ENCODE measurements at places on chromosomes 5 and 9.

- DNase-seq, result no peak
These were observed 492.7 kb upstream of the CLINT1 start for GRCh38 chr5:158351485-158352125.

- DNase-seq, result no peak
These were observed 7.3 kb downstream of the PTGES2 start for GRCh38 chr9:128120061-128120740.

DNA sequence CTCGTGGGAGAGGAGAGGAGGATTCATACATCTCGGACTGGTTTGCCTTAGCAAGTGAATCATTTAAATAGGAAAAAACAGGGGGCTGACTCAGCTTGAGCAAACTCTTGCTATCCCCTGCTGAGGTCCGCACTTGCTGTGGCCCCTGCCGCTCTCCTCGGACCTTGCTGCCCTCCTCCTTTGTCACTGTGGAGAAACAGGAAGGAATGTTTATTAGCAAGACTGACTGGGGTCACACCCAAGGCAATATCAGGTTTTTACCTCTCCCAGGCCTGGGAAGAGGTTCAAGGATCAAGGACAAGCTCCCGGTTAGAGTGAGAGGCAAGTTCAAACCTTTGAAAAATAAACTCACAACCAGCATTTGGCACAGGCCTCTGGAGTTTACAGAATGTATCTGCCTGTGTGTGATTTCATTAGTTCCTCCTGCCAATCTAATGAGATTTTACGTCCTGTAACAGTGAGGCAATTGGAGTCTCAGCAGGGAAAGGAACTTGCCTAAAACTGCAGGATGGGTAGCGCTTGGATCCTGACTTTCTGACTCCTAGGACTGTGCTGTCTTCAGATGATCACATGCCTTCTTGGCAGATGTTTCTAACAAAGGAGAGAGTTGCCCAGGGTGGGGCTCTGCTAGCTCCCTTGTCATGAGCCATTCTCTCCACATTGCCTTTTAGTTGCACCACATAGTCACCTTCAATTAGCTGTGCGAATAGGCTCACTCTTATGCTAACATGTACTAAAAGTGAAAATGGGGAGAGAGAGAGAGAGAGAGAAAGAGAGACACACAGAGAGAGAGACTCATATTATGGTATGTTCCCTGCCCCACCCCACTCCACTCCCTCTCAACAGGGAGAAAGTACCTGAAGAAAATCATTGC is 108.6 kb upstream of the CDKN2B start:
- no peak for DNase-seq

DNA sequence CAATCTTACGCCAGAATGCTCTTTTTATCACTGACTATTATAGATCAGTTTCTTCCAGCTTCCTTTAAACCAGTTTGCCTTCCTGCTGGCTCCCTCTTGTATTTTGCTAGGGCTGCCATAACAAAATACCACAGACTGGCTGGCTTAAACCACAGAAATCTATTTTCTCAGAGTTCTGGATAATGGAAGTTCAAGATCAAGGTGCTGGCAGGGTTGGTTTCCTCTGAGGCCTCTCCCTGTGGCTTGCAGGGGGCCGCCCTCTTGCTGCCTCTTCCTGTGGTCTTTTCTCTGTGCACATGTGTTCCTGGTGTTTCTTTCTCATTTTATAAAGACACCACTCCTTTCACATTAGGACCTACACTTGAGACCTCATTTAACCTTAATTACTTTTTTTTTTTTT is 6.8 kb upstream of the FXN start:
- peak; percentile 80 for DNase-seq

- no peak for DNase-seq
These were observed 345.7 kb downstream of the TLE4 start for GRCh38 chr9:79917421-79917820.

DNA sequence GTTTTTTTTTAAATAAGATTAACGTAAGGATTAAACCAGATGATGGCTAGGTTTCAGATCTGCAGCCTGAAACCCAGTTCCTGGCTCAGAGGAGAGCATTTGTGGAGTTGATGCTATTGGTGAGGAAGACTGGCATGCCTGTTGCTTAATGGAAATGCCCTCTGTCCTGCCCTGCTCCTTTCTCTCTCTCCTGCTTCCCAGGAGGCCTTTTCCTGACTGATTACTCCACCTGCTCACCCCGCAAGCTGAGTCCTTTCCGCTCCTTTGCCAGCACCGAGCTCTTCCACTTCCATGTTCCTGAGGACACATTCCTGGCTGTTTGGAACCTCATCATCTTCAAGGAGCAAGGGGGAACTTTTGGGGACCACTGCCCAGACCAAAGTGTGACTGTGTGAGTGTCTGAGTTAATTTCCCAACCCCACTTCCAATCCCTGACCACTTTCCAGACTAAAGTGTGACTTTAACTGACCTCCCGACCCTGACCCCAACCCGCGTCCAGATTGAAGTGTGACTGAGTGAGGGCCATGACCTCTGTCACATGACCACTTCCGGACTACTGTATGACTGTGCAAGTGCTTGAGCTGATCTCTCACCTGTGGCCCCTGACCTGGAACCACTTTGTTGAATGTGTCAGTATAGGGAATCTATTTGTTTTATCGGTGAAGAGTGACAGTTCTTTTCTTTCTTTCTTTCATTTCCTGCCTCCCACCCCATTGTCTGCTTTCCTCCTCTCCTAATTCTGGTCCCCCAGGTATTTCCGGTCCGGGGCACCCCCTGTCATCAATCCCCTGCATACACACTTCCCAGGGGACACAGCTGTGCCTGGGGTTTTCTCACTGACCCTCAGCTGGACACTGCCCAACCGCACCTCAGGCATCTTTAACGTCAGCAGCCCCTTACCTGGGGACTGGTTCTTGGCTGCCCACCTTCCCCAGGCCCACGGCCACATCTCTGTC is 5.5 kb downstream of the TMEM8B start:
- DNase-seq, result no peak
